ENCODE measurements at places on chromosomes 3 and 15.
A peak's percentile ranks its signal among the peaks of the same experiment; 100 is the strongest.

DNA sequence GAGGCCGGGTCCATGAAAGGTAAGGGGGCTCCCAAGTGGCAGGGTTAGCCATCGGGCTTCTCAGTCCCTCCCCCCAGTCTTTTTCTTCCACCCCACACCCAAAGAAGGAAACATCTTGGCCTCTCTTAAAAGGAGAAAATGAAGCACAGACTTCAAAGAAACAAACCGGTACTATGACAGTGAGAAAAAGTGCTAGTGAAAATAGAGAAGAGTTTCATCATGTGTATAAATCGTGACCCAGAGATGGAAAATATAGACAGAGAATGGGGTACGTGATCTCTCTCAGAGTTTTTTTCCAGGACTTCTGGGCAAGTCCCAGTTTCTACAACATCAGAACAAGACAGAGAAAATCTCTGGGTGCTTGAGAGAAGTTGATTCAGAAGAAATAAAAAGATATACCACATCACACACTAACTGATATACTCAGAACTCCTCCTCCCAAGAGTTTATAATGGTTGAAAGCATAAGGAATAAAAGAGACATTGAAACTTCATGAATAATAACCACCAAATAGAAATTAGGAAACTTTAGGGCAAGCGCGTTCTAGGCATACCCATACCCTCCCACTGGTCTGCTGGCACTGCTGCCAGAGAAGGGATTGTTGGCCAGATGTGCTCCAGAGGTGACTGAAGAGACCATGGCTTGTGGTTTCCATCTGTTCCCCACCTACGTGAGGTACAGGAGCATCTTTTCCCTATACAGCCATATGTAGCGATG lies 318.9 kb upstream of the CHRM5 start:
- no peak for DNase-seq

DNA sequence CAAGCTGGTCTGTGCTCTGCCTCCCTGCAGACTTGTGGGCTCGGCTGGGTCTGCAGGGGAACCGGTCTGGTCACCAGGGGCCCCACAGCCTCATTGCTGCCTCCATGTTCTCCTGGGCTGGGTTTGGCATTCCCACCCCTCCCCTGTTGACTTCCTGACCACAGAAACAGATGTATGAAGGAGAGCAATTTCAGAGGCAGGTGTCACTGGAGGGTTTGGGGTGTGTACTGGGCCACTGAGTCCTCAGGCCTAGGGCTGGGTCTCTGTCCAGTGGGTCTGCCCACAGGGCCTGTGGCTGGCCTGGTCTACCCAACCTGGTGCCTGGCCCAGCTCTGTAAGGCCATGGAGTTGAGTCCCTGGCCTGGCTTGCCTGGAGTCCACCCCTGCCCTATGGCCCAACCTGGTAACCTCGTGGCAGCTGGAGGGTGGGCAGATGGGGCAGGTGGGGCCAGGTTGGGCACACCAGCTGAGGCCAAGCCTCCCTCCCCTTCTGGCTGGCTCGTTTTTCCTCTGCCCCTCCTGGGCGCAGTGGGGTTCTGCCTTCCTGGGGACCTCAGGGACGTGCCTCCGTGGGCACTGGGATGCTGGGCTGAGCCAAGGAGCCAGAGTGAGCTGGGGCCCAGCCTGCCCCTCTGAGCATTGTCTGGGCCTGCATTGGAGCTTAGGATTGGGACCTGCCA lies 20.8 kb downstream of the PLXNA1 start:
- DNase-seq = no peak

GRCh38 chr15:67064607-67065530 lies 533 bp upstream of the SMAD3 start:
- peak; percentile 39 for DNase-seq

- no peak for DNase-seq
These were observed 288.0 kb upstream of the CTNNB1 start for GRCh38 chr3:40911264-40911663.

DNA sequence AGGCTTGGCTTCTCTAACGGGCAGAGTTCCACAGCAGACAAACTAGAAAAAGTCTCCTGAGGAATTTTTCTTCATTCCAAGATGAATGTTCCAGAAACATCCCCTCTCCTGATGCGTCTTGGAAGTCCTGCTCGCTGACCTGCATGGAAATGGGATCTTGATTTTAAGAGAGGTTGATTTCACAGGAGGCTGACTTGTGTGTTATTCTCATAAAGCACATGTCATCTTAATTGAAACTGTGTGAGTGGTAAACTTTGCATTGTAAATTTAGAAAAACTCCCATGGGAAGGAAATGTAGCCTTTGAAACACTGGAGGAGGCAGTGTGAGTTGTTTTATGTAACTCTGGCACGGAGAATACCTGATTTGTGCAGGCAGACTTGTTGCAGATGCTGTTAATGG lies 337.8 kb upstream of the NR2E3 start:
- DNase-seq = no peak

DNA sequence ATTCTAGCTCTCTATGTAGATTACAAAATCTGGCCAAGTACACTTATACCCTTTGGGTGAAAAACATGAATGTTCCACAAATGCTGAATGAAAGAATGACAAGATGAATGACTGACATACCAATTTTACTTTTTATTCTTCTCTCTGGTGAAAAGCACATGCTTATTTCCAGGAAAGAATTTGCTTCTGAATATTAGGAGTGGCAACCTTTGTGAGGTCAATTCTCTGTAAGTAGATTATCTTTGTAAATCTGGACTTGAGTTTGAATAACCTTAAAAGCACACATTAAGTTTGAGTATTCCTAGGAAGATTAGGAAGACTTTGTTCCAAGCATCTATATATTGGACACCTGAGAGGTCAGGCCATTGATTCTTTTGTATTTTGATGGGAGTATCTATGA lies 78.1 kb upstream of the P2RY1 start:
- DNase-seq = no peak

DNA sequence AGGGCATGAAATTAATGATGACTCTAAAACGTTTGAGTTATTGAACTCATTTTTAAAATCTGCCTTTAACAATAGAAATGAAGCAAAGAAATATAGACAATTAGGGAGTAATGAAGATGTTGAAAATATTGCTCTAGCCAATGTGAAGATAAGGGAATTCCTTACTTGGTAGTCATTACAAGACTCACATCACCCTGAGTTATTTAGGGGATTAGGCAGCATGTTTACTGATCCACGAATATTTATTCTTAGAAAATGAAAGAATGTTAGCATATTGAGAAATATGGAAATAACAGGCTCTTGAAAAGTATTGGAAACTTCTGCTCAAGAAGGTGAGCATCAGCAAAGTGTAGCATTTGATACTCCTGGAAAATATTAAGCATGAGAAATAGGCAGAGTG lies 398.1 kb upstream of the ARPP21 start:
- no peak for DNase-seq

DNA sequence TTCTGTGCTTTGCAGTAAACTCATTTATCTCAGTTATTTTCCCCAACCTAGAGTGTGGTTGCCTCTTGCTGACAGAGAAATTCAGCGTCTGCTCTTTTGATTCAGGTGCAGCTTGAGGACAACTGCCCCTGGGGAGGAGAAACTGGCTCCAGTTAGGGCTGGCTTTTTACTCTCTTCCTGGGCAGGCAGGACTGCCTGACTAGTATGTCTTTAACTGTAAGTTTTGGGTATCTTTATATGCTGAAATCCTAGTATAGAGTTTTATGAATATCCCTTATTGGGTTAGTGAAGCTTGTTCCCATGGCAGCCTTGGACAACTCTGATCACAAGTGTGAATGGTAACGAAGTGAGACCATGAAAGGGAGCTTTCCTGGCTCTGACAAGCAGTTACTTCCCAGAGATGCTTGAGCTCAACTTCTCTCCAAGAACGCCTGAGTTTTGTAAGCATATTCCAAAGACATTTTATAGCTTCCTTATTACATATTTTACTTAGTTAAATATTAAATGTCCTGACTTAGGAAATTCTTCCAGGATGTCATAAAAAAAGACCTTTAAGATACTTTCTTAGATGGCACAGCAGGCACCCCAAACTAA lies 27.1 kb downstream of the CCNB2 start:
- DNase-seq = no peak

- DNase-seq = no peak
These were observed 29.6 kb upstream of the EHHADH start for GRCh38 chr3:185283374-185283935.

DNA sequence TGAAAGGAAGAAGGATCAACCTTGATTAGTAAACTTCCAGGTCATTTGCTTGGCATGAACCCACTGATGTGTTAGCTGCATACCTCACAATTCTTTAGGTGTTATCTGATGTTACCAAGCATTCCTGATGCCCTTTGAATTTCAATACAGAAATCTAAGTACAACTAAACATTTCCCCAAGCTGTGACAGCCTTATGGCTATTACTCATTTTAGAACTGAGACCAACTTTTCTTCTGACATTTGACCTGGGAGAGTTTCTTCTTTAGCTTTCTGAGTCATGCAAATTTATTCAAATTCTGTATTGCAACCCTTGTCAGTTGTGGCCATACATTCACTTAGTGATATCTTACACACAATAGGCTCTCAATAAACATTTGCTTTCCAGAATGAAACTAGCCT lies 124.3 kb downstream of the TIGIT start:
- no peak for DNase-seq

- no peak for DNase-seq
These were observed 4.0 kb downstream of the PATL2 start for GRCh38 chr15:44706946-44707636.

Measured in CD4-positive, alpha-beta T cell treated with Interleukin-10 for 1 hour (primary cell).